Astrocyte (in vitro differentiated cells and primary cell): ENCODE measurements at places on chromosomes 4 and X. TPM values are rescaled to one million over a fixed set of nuclear protein-coding genes. Genes with fewer than 3 reads are reported as not detected.

The SORCS2 gene
- total RNA-seq, result 13.8 and 25.7 TPM in 2 replicates

The MAGEA10 gene
- total RNA-seq, result not detected in 2 replicates

The GUCY1B1 gene
- 1.5 and 2.5 TPM in 2 replicates for total RNA-seq

The NOX1 gene
- total RNA-seq, result not detected in 2 replicates

- peaks cover 4% of the 10 kb centered on the region for H3K4me1 ChIP-seq
- no peak for DNase-seq
- H3K36me3 ChIP-seq, result no peaks in the 10 kb centered on the region
- H3K27me3 ChIP-seq, result no peaks in the 10 kb centered on the region
Measured at GRCh38 chr4:15459706-15460105, 10.0 kb upstream of the CC2D2A start.

DNA sequence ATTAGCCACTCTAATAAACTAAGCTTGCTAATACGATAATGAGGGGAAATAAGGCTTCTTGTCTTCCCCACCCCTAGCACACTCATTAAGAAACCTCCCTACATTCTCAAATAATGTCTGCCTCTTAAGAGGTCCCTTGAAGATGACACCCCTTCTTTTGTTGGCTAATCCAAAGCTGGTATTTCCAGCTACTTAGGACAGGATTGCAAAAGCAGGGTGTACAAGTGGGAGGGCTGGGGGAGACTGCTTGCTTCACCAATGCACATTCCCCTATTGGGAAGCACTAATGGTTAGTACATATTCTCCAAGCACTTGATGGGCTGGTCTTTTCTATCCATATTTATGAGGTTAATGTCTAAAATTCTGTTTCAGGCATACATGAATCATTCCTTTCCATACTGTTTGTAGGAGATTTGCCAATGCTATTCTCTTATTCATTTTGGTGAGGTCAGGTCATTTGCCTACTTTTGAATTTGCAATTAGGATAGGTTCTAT, 16.8 kb upstream of the TIMM8A start:
- H3K27me3 ChIP-seq, result no peaks in the 10 kb centered on the region
- H3K27ac ChIP-seq, result no peak overlapping the region
- no peak overlapping the region for H3K4me3 ChIP-seq
- H3K36me3 ChIP-seq, result no peaks in the 10 kb centered on the region
- H3K4me1 ChIP-seq, result no peaks in the 10 kb centered on the region
- no peak for DNase-seq

- no peaks in the 10 kb centered on the region for H3K27me3 ChIP-seq
- peaks cover 29% of the 10 kb centered on the region for H3K4me1 ChIP-seq
- no peaks in the 10 kb centered on the region for H3K36me3 ChIP-seq
- DNase-seq, result no peak
- no peak overlapping the region for H3K4me3 ChIP-seq
Measured at GRCh38 chr4:54495091-54495490, 162.7 kb upstream of the KIT start.

The NXF3 gene
- total RNA-seq, result not detected in 2 replicates

- H3K36me3 ChIP-seq, result no peaks in the 10 kb centered on the region
- peaks cover 3% of the 10 kb centered on the region for H3K4me1 ChIP-seq
- no peak for DNase-seq
- H3K4me3 ChIP-seq, result no peak within 1 kb of the TSS
- H3K27me3 ChIP-seq, result no peaks in the 10 kb centered on the region
Measured at GRCh38 chrX:18707426-18708049, at the start of gene PPEF1. Gene PPEF1 (plus strand): TSS chrX:18707645. CDS start chrX:18707781, 136 bp downstream.

The MTNR1A gene
- 0.22 and 0.34 TPM in 2 replicates for total RNA-seq

GRCh38 chr4:71259280-71259679, 79.5 kb upstream of the SLC4A4 start:
- H3K27me3 ChIP-seq, result no peaks in the 10 kb centered on the region
- H3K4me3 ChIP-seq, result no peak overlapping the region
- DNase-seq, result no peak
- no peaks in the 10 kb centered on the region for H3K36me3 ChIP-seq
- H3K4me1 ChIP-seq, result peaks cover 10% of the 10 kb centered on the region

GRCh38 chr4:78612398-78613178, 61.0 kb downstream of the ANXA3 start:
- no peaks in the 10 kb centered on the region for H3K36me3 ChIP-seq
- H3K27ac ChIP-seq, result no peak overlapping the region
- no peaks in the 10 kb centered on the region for H3K27me3 ChIP-seq
- no peaks in the 10 kb centered on the region for H3K4me1 ChIP-seq
- H3K4me3 ChIP-seq, result no peak overlapping the region
- DNase-seq, result no peak

The ATP10D gene
- 69.6 and 75.8 TPM in 2 replicates for total RNA-seq

The CLDN2 gene
- 0.77 and 2.0 TPM in 2 replicates for total RNA-seq

GRCh38 chr4:113871080-113871479, 108.4 kb downstream of the ARSJ start:
- no peak overlapping the region for H3K27ac ChIP-seq
- no peak overlapping the region for H3K4me3 ChIP-seq
- H3K4me1 ChIP-seq, result peaks cover 10% of the 10 kb centered on the region
- H3K36me3 ChIP-seq, result peaks cover 6% of the 10 kb centered on the region

The OPHN1 gene
- 3.7 and 5.1 TPM in 2 replicates for total RNA-seq

The NR0B1 gene
- 0.25 TPM in 1 of 2 replicates, not detected in the other for total RNA-seq

The CXorf38 gene
- total RNA-seq, result 12.8 and 12.9 TPM in 2 replicates

The CXorf49 gene
- total RNA-seq, result not detected in 2 replicates

DNA sequence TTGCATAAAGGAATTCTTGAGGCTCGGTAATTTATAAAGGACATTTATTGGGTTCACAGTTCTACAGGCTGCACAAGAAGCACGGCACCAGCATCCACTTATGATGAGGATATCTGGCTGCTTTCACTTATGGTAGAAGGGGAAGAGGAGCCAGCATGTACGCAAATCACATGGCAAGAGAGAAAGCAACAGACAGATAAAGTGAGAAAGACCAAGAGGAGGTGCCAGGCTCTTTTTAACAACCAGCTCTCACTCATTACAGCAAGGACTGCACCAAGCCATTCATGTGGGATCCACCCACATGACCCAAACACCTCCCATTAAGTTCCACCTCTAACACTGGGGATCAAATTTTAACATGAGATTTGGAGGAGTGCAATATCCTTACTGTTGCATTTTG, 1198.2 kb downstream of the ADGRL3 start:
- H3K36me3 ChIP-seq, result no peaks in the 10 kb centered on the region
- no peak overlapping the region for H3K4me3 ChIP-seq
- no peaks in the 10 kb centered on the region for H3K4me1 ChIP-seq
- no peak overlapping the region for H3K27ac ChIP-seq
- no peaks in the 10 kb centered on the region for H3K27me3 ChIP-seq

GRCh38 chr4:168694667-168695066, 197.8 kb downstream of the PALLD start:
- H3K36me3 ChIP-seq, result peaks cover 15% of the 10 kb centered on the region
- peak; percentile 92 for DNase-seq
- H3K27ac ChIP-seq, result peak overlapping the region; percentile 87
- peaks cover 34% of the 10 kb centered on the region for H3K4me1 ChIP-seq
- H3K4me3 ChIP-seq, result peak overlapping the region; percentile 2

DNA sequence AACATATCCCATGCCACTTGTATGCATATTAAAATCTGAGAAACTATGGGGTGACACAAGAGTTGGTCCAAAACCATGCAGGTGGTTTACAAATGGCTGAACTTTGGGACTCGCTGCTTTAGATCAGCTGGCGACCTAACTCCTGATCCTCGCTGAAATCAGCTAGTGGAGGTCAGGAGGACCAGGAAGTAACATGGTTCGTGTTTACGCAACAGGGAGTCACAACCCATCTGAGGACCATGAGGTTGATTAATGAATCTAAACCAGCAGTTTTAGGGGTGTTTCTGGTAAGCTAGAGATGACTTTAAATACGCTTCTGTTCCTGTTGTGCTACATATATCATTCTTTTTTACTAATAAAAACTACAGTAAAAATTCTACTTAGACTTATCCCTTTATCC, 12.9 kb downstream of the TSPAN5 start:
- H3K27ac ChIP-seq, result no peak overlapping the region
- H3K27me3 ChIP-seq, result no peaks in the 10 kb centered on the region
- no peak overlapping the region for H3K4me3 ChIP-seq

DNA sequence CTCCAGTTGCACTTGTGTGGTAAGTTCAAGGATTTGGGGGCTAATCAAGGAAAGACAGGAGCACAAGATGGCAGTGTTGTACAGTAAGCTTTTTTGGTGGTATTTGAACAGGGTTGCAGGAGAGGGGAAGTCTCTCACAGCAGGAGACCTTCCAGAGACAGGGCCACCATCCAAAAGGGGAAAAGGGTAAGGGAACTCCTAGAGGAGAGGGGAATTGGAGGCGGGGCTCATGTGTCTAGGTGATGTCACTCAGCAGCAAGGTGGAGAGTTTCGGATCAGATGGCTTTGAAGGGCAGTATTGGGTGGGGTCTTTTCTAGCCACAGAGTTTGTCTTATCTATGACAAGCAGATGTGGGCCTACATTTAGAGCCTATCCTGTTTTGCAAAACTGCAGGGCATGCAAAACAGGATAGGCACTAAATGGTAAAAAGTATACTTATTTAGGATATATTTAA, 13.4 kb upstream of the RNF175 start:
- H3K4me3 ChIP-seq, result no peak overlapping the region
- no peaks in the 10 kb centered on the region for H3K4me1 ChIP-seq
- no peaks in the 10 kb centered on the region for H3K36me3 ChIP-seq
- no peak for DNase-seq
- no peaks in the 10 kb centered on the region for H3K27me3 ChIP-seq
- no peak overlapping the region for H3K27ac ChIP-seq

The TASL gene
- total RNA-seq, result not detected in 2 replicates

The MAGEA2B gene
- total RNA-seq, result 1.2 and 2.9 TPM in 2 replicates

The PAGE5 gene
- total RNA-seq, result not detected in 2 replicates

DNA sequence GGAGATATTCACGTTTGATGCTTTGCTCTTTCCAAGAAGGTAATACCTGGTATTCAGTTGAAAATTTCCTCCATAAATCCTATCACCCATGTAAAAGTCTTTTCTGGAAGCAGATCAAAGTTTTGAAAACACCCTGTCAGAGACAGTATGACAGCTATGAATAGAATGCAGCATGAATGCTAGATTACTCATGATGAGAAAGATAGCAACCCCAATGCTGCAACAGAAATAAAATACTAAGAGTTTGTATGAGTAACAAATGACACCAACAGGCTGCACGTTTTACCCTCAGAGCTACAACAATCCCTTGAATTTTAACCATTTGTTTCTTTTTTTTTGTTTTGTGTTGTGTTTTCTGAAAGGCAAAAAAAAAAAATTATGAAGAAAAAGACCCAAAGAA, 108.6 kb downstream of the ARHGAP6 start:
- DNase-seq, result peak; percentile 61
- peak overlapping the region; percentile 19 for H3K27ac ChIP-seq
- H3K4me1 ChIP-seq, result peaks cover 6% of the 10 kb centered on the region
- no peaks in the 10 kb centered on the region for H3K36me3 ChIP-seq

DNA sequence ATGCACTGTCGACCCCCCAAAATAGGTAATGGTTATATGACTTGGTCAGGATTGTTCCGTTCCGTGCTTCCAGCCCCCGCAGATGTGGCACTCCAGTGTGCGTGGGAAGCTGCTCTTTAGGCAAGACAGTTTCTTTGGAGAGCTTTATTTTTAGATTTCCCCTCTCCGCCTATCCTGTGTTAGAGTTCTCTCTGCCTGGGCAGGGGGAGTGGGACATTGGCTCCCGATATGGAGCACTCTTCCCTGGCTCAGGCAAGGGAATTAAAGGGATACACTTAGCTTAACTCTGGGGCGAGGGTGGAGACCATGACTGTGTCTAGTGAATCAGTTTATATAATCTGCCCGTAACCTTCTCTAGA, 36.0 kb downstream of the DLG3 start:
- H3K36me3 ChIP-seq, result no peaks in the 10 kb centered on the region
- DNase-seq, result peak; percentile 23
- peak overlapping the region; percentile 41 for H3K4me3 ChIP-seq
- peak overlapping the region; percentile 95 for H3K27ac ChIP-seq
- H3K27me3 ChIP-seq, result no peaks in the 10 kb centered on the region
- H3K4me1 ChIP-seq, result peaks cover 49% of the 10 kb centered on the region

DNA sequence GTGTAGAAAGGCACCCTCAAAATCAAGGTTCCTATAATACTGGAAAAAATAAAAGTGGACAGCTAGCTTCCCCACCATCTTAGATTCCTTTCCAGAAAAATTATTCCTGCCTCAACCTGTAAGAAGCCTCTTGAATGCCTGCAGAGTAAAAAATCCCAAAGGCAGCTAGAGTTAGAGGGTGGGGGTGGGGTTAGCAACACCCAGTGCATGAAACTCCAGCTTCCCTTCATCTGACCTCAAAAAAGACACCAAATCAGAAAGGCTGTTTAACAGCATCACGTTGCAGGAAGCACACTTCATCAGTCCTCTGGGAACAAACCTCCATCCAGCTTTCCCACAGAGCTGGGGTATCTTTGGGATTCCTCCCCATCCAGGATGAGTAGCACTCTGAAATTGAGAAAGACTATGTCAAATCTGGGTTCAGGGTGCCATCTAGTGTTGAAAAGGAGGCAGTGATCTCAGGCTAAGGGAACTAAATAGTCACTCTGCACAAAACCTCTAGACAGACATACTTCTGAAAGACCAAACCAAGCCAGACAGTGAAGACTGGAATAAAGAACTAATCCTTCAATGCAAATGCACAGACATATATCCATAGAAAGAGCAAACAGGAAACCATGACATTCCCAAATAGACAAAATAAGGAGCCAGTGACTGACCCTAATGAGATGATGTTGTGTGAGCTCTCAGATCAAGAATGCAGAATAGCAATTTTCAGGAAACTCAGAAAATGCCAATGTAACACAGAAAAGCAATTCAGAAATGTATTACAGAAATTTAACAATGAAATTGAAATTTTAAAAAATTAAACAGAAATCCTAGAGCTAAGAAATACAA, 97.9 kb downstream of the ARHGEF9 start:
- peak; percentile 18 for DNase-seq
- H3K27me3 ChIP-seq, result no peaks in the 10 kb centered on the region
- H3K36me3 ChIP-seq, result no peaks in the 10 kb centered on the region
- no peaks in the 10 kb centered on the region for H3K4me1 ChIP-seq
- H3K27ac ChIP-seq, result no peak overlapping the region

The VCX3B gene
- total RNA-seq, result not detected in 2 replicates

The NDP gene
- total RNA-seq, result not detected in 2 replicates

DNA sequence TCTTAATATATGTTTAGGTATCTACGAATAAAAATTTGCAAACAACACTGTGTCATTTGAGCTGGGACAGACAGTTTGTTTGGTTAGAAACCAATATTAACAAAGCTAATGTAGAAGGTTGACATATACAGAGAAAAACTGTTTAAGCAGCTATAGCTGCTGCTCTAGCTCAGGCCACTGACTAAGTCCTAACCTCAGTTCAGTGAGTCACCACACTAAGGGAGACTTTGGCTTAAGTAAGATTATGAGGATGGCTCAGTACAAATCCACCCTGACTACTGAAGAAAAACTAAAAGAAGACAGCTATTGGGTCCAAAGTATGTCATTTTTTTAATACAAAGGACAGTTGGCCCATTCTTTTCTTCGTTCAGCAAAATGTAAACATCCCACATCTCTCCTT, 717.3 kb upstream of the ACTRT1 start:
- DNase-seq, result no peak
- no peaks in the 10 kb centered on the region for H3K4me1 ChIP-seq
- no peaks in the 10 kb centered on the region for H3K27me3 ChIP-seq
- H3K4me3 ChIP-seq, result no peak overlapping the region
- H3K27ac ChIP-seq, result no peak overlapping the region

GRCh38 chr4:186368281-186368680, 102.3 kb downstream of the F11 start:
- H3K27ac ChIP-seq, result no peak overlapping the region
- H3K4me3 ChIP-seq, result no peak overlapping the region
- H3K36me3 ChIP-seq, result no peaks in the 10 kb centered on the region
- no peak for DNase-seq

GRCh38 chr4:16750882-16751642, 147.4 kb downstream of the LDB2 start:
- no peak overlapping the region for H3K4me3 ChIP-seq
- DNase-seq, result peak; percentile 36
- no peaks in the 10 kb centered on the region for H3K36me3 ChIP-seq
- no peaks in the 10 kb centered on the region for H3K4me1 ChIP-seq
- H3K27ac ChIP-seq, result no peak overlapping the region
